ENCODE measurements at places on chromosomes 12 and 14. TPM values are rescaled to one million over a fixed set of nuclear protein-coding genes. Genes with fewer than 3 reads are reported as not detected.

CCDC197 gene
- not detected for total RNA-seq

GPR137C gene
- total RNA-seq, result not detected

GNB3 gene
- 0.47 TPM for total RNA-seq

GARIN6 gene
- not detected for total RNA-seq

RPL10L gene
- total RNA-seq, result not detected

ESRRB gene
- total RNA-seq, result not detected

NTS gene
- total RNA-seq, result not detected
